ENCODE measurements at places on chromosomes 2 and 18. TPM values are rescaled to one million over a fixed set of nuclear protein-coding genes. Genes with fewer than 3 reads are reported as not detected.
A peak's percentile ranks its signal among the peaks of the same experiment; 100 is the strongest.

GRCh38 chr2:240401781-240402551 is 33.5 kb upstream of the GPC1 start:
- DNase-seq = no peak

GRCh38 chr2:8430628-8431027 is 251.2 kb upstream of the ID2 start:
- no peak for DNase-seq

Gene GPC1
- total RNA-seq = 45.4 TPM

GRCh38 chr18:40215979-40216378 is 1739.1 kb upstream of the PIK3C3 start:
- DNase-seq = no peak

- peak; percentile 95 for DNase-seq
Measured at GRCh38 chr2:207258263-207258991, 92.7 kb upstream of the KLF7 start.

DNA sequence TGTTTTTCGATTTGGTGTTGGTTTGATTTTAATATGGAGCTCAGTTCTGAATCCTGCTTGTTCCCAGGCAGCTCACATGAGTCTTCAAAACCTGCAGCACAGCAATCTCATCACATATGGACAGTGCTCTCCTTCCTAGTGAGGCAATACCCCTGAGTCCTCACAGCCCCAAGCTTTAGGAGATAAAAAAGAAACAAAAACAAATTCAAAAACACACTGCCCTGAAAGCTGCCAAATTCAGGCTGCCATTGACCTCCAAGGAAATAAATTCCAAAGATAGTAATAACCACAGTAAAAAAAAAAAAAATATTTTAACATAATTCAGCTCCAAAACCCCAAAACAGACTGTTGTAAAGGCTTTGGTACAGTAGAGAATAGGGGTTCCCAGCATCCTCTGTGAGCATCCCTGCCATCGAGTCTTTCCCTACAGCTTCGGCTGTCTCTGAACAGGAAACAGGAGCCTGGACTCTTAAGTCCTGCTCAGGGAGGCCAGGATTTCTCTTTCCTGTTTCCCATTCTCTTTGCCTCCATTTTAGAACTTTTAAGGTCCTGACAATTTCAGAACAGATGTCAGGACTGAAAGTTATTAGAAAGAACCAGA is 14.7 kb upstream of the SP3 start:
- DNase-seq = no peak

Data from epithelial cell of proximal tubule (primary cell).